WTC11 (cell line): ENCODE measurements at places on chromosomes 16 and 17.

DNA sequence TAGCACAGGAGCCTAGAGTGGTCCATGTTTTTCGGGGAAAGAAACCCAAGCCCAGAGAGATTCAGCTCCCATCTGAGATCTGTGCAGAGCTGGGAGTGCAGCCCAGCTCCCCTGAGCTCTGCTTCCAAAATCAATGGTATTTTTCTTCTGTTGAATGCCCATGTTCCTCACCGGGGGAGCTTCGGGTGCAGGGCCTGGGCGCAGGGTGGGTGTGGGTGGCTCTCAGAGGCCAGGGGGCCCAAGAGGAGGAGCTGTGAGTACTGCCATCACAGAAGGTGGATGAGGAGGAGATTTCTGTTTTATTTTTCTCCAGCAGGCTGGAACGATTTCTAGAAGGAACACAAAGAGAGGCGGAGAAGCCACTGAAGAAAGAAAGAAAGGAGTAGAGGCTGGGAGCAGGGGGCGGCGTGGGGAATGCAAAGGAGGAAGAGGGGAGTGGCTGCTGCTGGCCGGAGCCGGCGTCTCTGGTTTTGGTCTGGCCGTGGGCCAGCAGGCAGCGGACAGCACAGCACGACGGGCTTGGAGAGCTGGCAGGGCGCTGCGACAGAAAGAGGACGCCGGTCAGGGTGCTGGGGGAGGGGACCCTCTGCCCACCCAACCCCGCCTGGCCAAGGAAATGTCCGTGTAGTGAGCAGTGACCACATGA is 76.2 kb upstream of the KSR1 start:
- no peak for DNase-seq

DNA sequence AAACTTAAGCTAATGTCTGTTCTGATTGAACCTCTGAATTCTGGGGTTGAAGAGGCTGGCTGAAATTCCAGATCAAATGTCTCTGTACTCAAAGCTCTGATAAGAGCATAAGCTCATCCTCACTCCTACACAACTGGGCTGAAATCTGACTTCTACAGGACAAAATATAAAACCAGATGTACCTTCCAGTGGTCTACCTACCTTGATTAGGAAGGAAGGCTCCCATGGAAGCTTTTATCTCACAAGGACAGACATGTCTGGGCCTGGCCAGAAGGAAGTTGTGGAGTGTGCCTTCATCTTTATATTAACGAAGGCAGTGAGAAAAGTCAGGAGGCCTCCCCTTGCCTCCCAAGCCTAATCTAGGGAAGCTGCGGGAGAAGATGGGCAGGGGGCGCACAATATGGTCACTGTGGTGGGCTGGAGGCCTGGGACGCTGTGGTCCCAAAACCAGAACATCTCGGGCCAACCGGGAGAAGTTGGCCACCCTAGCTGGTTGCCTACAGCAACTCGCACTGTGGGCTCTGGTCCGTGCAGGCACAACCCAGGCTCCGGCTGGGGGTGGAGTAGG is 55.6 kb upstream of the LRRC37A3 start:
- DNase-seq = no peak

DNA sequence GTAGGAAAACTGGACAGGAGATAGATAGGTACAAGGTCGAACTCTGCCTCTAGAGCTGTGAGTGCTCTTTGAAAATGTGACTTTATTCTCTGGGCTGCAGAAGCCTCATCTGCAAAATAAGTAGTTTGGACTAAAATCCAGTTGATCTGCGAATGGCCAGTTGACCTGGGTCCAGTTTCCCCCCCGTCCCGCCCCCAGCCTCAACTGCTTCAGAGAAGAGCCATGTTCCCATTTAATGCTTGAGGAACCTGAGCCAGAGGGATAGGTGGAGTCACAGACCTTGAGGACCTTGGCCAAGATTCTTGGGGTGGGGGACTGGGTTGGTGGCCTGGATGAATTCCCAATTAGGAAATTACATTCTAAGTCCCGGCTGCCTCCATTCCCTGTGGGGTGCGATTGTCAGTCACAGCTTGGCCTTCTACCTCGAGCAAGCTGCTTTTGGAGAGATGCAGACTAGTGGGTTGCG is 14.1 kb downstream of the TBX2 start:
- no peak for DNase-seq

DNA sequence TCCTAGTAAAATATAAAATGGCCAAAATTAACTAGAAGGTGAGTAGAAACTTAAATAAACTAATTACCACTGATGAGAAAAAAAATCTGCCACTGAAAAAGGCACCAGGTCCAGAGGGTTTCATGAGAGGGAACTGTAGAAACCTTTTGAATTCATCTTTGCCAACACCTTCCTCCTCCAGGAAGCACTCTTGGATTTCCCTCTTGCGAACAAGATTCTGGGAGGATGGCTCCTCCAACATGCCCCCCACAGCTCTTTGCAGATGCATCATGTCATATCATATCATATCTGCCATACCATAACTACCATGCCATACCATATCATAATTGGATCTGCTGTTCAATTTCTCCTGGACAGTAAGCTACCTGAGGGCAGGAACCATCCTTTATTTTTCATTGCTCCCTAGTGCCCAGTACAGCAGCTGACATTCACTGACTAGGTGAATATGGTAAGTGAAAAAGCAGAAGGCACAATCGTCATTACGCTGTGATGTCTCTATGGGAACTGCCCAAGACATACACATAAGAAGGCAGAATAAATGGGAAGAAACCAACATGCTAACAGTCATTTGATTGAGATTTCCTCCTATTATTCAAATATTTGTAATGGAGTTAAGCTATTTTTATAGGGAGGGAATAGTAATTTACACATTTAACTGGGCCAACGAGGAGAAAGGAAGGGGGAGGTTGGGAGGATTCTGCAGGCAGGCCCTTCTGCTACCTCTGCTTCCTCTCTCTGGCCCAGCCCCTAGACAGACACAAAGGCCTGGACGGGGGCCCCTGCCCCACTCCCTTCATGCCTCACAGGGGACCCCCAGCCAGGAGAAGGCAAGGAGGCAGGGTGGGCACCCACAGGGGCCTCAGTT is 110.1 kb upstream of the SMURF2 start:
- no peak for DNase-seq

GRCh38 chr17:82830249-82830661 is 9.6 kb downstream of the ZNF750 start:
- DNase-seq = no peak

GRCh38 chr17:71970312-71970711 is 150.5 kb upstream of the SOX9 start:
- DNase-seq = no peak

- no peak for DNase-seq
Measured at GRCh38 chr16:2836646-2837508, 6.8 kb downstream of the ZG16B start.

DNA sequence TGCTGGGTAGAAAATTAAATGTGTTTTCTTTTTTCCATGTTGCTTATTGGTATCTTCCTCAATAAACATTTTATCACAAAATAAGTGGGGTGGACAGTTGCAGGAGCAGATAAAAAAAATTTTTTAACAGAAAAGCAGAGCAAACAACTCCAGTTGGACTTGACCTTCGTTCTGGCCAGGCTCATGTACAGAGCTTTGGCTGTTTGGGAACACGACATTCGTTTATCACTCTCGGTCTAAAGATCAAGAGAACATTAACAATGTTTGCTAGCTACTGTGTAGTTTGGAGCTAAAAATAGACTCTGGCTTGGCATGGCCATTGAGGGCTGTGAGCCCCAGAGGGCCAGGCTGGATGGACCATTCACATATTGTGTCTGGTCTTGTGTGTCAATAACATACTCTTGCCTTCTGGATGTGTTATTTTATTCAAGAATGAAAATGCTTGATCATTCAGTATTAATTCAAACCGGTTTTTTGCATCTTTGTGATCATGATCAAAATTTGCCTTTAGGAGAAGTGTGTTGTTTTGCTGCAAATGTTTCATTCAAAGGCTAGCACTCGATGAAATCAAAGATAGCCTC is 56.6 kb downstream of the TMEM186 start:
- no peak for DNase-seq

DNA sequence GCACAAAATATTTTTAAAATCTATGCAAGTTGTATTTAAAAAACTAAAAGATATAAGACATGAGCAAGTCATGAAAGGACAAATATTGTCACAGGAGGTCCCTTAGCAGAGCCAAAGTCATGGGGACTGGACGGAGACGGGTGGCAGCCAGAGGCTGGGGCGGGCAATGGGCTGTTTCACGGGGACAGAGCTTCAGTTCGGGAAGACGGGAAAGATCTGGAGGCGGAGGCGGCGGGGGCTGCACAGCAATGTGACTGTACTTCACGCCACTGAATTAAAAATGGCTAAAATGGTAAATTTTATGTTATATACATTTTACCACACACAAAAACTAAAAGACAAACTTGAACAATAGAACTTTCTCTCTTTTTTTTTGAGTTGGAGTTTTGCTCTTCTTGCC is 60.0 kb upstream of the METRNL start:
- no peak for DNase-seq

GRCh38 chr17:58304750-58305486 is 23.7 kb downstream of the TSPOAP1 start:
- no peak for DNase-seq

DNA sequence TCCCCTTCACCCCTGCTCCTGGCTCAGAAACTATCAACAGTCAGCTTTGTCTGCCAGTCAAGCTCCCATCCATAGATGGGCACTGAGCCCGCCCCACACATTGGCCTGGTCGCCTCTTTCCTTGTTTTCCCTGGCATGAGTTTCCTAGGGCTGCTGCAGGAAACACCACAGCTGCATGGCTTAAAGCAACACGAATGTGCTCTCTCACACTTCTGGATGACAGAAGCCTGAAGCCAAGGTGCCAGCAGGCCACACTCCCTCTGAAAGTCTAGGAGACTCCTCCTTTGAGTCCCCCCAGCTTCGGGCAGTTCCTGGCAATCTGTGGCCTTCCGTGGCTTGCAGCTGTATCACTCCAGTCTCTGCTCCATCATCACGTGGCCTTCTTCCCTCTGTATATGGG is 69.9 kb downstream of the TBC1D16 start:
- DNase-seq = no peak

GRCh38 chr17:11618861-11619566 is 20.7 kb downstream of the DNAH9 start:
- no peak for DNase-seq

- no peak for DNase-seq
Measured at GRCh38 chr16:13378151-13378550, 476.8 kb downstream of the SHISA9 start.

GRCh38 chr16:14347706-14348105 is 276.6 kb downstream of the MRTFB start:
- DNase-seq = no peak
